Liver (tissue), 10 donors: ENCODE measurements at places on chromosomes 2 and 18. TPM values are rescaled to one million over a fixed set of nuclear protein-coding genes. Genes with fewer than 3 reads are reported as not detected.

DNA sequence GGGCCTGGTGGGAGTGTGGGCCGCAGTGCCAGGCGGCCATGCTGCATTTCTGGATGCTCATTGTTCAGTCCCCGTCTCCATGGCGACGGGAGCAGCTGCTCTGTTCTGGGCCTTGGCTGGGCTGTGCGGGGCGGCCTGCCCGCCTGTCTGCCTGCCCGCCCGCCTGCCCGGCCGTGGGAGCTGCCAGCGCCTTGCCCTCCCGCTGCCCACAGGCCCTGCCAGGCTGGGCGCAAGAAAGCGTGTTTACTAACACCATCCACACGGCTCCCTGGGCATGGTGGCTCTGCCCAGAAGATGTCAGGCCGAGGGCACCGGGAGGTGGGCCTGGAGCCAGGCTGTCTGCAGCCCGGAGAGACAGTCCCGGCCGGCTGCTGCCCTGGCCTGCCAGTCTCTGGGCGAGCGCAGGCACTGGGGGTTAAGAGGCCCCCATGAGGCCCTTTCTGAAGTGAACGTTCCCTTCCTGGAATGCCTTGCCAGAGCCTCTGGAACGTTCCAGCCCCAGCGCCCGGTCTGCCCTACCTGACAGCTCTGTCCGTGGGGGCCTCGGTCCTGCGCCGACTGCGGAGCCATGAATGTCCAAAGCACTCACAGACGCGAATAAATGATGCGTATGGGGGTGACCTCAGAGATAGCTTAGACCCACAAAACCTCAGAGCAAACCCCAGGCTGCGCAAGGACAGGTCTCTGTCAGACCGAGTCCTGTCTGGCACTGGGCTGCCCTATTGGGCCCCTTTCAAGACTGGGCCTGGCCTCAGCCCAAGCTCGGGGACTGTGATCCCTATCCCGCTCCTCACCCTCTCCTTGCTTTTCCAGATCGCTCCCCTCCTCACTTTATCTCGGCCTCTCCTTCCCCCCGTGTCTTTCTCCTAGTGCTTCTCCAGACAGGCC lies 44.3 kb downstream of the MYCN start:
- no peak for DNase-seq

The SEC11C gene
- 206 TPM for polyA plus RNA-seq

The POU3F3 gene
- not detected for polyA plus RNA-seq

The TNFRSF11A gene
- polyA plus RNA-seq: 0.32 TPM

The IHH gene
- polyA plus RNA-seq: 0.51 TPM

DNA sequence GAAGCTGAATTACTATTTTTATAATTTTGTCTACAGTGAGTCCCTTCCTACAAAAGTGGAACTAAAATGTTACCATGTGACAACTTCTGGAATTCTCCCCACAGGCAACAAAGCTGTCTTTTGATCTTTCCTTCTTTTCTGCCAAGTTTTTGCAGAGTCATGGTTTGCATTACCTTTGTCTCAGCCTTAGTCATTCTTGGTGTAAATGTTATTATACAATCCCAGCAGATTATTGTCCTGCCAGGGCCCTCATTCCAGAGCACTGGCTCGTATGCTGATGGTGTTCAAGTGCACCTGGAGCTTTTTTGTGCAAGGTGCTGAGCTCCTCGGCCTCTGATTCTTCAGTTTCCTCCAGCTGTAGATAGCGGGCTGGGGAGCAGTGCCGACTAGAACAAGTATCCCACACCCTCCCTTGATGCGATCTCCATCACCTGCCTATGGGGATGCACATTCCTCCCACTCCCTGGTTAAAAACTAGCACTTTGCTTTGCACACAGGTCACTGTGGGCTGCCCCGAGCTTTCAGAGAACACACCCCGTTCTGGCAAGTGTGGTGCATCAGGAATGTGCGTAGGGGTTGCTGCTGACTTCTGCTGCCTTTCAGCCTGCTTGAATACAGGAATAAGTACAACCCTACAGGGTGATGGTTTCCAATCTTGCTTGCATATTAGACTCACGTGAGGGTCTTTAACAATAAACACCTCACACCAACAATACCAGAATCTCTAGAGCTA lies 263.6 kb downstream of the RNF144A start:
- no peak for DNase-seq

The MEMO1 gene
- polyA plus RNA-seq: 32.9 TPM

DNA sequence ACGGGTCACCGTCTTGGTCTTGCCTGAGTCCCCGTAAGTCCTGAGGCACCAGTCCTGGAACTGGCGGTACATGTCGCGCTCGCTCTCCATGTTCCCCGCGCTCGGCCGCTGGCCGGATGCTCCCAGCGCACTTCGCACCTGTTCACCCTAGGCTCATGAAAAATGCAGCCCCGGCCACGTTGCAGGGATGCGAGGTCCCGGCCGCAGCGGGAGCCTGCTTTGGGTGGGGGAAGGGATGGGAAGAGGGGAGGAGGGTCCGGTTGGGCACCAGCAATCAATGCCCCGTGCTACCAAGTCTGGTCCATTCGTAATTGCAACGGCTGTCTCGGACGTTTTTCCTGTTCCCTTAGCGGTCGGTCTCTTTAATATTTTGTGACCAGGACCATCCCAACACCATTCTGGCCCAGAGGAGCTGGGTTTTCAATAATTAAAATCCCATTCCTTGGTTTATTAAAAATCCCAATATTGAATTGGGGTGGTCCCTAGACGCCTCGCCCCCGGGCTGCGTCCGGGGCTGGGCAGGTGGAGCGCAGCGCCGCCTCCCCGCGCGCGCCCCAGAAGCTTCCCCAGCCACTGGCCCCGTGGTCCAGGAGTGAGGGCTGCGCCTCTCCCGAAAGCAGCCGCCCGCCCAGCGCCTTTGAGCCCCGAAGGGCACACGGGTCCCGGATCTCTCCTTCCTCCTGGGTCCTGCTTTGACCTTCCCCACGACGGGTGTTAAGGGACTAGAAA lies 1.4 kb downstream of the NOL4 start:
- DNase-seq: no peak

The C2orf66 gene
- polyA plus RNA-seq: not detected

- no peak for DNase-seq
These were observed 149.7 kb upstream of the STON1 start for GRCh38 chr2:48380208-48380607.

The EFEMP1 gene
- 11.5 TPM for polyA plus RNA-seq

The CCDC148 gene
- 0.02 TPM for polyA plus RNA-seq

DNA sequence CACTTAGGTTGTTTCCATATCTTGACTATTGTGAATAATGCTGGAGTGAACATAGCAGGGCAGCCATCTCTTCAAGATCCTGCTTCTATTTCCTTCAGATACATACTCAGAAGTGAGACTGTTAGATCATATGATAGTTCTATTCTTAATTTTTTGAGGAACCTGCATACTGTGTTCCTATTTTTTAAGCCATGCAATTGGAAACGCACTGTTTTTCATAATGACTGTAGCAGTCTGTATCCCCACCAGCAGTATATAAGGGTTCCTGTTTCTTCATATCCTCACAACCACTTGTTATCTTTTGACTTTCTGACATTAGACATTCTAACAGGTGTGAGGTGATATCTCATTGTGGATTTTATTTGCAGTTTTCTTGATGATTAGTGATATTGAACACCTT lies 15.5 kb downstream of the NEURL3 start:
- DNase-seq: no peak

GRCh38 chr2:112941753-112942653 lies 31.0 kb downstream of the IL37 start:
- DNase-seq: peak; percentile 74
